ENCODE measurements at places on chromosomes 16 and 17.

DNA sequence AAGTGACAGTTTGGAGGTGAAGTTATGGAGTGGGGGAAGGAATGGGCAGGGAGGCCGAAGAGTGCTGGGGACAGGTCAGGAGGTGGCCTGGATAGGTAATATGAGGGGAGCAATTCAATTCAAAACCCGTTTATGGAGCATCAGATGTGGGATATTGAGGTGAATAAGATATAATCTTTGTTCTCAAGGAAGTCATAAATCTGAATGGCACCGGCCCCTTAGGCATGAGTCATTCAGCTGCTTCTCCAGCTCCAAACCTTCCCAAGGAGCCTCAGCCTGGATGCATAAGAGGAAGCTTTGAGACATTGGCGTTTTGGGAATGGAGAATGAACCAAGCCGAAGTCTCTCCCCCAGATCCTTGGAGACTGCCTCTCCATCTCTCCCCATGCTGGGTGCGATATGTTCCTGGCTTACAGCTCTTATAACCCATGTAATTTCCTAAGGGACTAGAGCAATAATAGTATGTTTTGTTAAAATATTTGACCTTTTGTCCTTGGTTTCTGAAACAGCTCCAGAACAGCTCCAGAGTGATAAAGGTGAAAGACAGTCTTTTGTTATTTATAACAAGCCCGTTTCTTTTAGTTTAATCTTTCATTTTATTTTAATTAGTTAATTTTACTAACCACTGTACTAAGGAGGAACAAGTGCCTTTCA lies 1.7 kb downstream of the TUBG2 start:
- peaks cover 44% of the 10 kb centered on the region for H3K36me3 ChIP-seq
- peaks cover 16% of the 10 kb centered on the region for H3K4me1 ChIP-seq
- peak overlapping the region; percentile 88 for H3K4me3 ChIP-seq
- no peaks in the 10 kb centered on the region for H3K27me3 ChIP-seq
- DNase-seq, result peak; percentile 81

GRCh38 chr17:36657763-36658490 lies 56.5 kb downstream of the MRM1 start:
- H3K36me3 ChIP-seq, result peaks cover 7% of the 10 kb centered on the region
- H3K27ac ChIP-seq, result no peak overlapping the region
- no peak for DNase-seq
- peaks cover 38% of the 10 kb centered on the region for H3K27me3 ChIP-seq

DNA sequence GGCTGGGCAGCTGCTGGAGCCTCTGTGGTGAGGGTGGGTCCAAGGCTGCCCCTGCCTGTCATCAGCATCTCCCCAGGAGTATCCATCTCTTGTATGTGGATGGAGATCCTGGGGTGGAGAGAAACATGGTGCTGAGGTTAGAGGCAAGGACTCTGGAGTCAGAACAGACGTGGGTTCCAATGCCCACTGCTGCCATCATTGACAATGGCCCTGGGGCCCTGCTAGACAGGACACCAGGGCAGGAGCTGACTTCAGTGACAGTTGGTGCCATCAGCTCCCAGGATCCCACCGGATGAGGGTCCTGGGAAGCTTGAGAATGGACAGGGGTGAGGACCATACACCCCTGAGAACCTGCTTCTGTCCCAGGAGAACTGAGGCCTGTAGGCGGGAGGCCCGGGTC lies 15.6 kb downstream of the MYLK3 start:
- H3K4me1 ChIP-seq, result no peaks in the 10 kb centered on the region
- no peak overlapping the region for H3K4me3 ChIP-seq
- no peaks in the 10 kb centered on the region for H3K27me3 ChIP-seq
- H3K27ac ChIP-seq, result no peak overlapping the region
- DNase-seq, result no peak

DNA sequence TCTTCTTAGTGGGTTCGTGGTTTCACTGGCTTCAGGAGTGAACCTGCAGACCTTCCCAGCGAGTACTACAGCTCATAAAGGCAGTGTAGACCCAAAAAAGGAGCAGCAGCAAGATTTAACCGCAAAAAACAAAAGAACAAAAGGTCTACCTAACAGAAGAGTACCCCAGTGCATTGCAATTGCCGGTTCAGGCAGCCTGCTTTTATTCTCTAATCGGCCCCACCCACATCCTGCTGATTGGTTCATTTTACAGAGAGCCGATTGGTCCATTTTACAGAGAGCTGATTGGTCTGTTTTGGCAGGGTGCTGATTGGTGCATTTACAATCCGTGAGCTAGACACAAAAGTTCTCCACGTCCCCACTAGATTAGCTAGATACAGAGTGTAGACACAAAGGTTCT lies 2.0 kb upstream of the ARRB2 start:
- peaks cover 4% of the 10 kb centered on the region for H3K36me3 ChIP-seq
- H3K4me1 ChIP-seq, result peaks cover 11% of the 10 kb centered on the region
- no peaks in the 10 kb centered on the region for H3K27me3 ChIP-seq
- peak; percentile 24 for DNase-seq
- no peak overlapping the region for H3K27ac ChIP-seq

DNA sequence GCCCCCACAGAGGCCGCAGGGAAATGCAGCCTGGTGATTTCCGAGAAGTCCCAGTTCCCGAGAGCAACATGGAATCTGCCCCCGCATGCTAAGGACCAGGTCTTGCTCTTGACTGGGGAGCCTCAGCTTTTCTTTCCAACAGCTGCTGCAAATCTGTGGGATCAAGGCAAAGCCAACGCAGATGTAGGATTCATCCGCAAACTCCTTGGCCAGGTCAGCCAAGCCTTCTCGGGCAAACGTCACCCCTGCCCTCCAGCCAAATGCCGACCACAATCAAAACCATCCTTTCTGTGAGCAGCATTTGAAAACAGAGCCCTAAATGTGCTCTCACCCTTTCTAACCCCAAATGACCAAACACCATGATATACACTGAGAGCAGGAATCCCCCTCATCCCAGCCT lies 54.0 kb downstream of the MRM3 start:
- no peak for DNase-seq
- no peak overlapping the region for H3K27ac ChIP-seq
- peaks cover 9% of the 10 kb centered on the region for H3K36me3 ChIP-seq
- H3K4me1 ChIP-seq, result no peaks in the 10 kb centered on the region

- no peak for DNase-seq
- no peak overlapping the region for H3K4me3 ChIP-seq
- peaks cover 17% of the 10 kb centered on the region for H3K27me3 ChIP-seq
- no peak overlapping the region for H3K27ac ChIP-seq
Observed at GRCh38 chr16:80731915-80732314, 72.5 kb downstream of the CDYL2 start.

All from MCF 10A (cell line).